ENCODE measurements at places on chromosomes 1 and 21.

- peak; percentile 51 for DNase-seq
Measured at GRCh38 chr1:19647643-19648042, 3.5 kb downstream of the NBL1 start.

DNA sequence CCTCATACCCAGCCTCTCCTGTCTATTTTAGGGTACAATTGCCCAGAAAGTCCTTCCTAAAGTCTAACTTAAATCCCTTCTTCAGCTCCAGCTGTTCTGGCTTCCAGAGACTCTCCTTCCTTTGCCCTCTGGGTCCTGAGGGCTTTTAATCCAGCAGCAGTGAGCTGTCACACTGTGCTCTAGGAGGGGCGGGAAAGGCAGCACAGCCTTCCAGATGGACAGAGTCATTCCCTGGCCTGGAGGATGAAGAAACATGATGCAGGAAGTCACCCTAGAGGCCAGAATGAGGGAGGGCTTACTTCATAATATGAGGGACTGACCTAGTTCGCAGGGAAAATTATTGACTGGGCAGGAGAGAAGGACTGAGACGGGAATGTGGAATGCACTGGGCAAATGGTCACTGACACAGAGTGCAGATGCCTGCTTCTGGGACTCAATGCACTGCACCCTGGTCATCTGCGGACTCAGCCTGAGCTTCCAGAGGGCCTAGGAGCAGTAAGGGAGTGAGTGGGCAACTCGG is 1.3 kb downstream of the SH2D2A start:
- no peak for DNase-seq

DNA sequence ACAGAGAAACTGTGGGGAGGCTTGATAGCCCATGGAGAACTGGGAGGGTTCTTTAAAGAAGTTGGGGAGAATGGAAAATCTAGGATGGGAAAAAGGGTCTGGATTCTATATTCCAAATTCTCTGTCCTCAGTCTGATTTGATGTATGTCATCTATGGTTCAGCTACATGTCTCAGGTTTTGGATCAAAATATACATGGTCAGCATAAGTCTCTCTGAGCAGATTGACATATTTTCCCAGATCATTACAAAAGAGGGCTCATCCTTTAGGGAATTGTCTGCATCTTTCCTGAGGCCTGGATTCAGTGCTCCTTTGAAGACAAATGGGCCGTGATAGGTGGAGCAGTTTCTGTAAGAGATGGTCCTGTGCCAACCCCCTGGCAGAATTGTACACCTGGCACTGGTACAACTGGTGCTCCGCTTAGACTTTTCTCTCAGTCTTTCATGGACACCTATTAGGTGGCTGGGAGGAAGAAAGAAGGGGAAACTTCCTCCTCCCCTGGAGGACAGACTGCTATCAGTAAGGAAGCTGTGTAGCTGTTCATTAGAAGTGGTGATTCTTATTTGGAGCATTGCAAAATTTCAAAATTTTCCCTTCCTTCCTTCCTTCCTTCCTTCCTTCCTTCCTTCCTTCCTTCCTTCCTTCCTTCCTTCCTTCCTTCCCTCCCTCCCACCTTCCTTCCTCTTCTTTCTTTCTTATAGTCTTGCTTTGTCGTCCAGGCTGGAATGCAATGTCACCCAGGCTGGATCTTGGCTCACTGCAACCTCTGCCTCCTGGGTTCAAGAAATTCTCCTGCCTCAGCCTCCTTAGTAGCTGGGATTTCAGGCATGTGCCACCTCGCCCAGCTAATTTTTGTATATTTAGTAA is 26.1 kb upstream of the RGL1 start:
- no peak for DNase-seq

DNA sequence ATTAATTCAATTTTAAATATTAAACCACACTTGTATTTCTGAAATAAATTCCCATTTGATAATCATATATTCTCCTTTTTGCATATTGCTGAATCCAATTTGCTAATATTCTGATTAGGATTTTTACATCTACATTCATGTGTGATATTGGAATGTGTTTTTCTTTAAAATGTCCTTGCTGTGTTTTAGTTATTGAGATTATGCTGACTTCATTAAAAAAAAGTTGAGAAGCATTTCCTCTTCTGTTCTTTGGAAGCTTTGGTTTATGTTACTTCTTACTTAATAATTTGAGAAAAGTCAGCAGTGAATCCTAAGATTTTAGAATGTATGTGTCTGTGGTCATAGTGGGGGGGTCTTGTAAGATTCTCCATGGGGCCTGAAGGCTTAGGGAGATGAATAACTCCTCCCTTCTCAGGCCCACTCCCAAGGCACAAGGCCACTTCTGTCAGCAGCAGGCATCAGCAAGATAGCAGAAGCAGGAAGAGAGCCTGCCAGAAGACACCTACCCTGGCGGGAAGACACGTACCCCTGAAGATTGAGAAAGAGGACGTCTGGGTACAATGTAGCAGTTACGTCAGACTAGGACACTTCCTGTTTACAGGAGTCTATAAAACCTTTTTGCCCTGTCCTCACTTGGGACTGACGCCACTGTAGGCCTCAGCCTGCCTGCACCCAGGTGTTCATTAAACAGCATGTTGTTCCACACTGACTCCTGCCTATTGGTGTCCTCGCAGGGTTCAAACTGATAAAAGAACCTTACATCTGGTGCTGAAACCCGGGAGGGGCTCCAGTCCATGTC is 56.9 kb downstream of the ODF2L start:
- no peak for DNase-seq

DNA sequence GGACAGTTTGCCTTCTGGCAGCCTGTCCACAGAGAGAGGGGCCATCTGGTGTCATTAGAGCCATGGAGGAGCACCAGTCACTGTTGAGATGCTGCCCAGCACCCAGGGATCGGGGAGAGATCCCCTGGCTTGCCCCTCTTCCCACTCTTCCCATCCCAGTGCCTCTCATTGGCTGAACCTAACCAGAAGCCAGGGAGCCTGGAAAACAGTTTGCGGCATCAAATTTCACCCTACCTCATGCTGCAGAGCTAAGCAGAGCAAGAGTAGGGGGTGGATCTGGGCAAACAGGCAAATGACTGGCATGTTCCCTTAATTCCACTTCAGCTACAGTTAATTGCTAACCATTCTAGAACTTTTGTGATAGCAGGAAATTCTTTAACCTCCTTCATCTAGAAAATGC is 19.1 kb downstream of the TRAF5 start:
- DNase-seq, result no peak

- DNase-seq, result no peak
Measured at GRCh38 chr1:210129092-210129491, 103.5 kb upstream of the SERTAD4 start.

DNA sequence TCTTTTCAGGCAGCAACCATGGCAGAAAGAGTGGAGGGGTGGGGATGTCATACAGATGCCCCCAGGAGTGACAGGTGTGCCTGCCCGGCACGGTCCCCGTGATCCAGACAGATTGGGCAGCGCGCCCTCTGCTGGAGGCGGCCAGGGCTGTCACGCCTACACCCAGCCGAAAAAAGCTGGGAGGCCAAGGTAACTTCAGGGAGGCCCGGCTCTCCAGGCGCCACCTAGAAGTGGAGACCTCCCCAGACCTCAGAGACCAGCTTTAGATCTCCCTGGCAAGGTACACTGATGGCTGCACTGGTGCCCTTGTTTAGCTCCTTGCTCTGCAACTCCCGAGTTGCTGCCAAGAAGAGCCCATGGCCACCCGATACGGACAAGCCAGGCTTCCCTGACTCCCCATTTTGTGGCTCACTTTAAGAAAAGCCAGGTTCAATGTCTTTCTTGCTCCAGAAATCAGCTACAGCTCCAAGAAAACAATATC is 6.6 kb downstream of the GOLT1A start:
- peak; percentile 62 for DNase-seq

GRCh38 chr1:96730574-96731298 is 9.2 kb downstream of the PTBP2 start:
- no peak for DNase-seq

DNA sequence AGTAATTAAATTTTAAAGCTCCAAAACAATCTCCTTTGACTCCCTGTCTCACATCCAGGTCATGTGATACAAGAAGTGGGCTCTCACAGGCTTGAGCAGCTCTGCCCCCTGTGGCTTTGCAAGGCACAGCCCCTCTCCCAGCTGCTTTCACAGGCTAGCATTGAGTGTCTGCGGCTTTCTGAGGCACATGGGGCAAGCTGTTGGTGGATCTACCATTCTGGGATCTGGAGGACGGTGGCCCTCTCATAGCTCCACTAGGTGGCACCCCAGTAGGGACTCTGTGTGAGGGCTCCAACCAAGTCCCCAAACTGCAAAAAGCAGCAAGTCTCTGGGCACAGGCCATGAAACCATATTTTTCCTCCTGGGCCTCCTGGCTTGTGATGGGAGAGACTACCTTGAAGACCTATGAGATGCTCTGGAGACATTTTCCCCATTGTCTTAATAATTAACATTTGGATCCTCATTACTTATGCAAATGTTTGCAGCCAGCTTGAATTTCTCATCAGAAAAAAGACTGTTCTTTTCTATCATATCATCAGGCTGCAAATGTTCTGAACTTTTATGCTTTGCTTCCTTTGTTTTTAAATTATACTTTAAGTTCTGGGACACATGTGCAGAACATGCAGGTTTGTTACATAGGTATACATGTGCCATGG is 554.1 kb upstream of the OLFM3 start:
- DNase-seq, result no peak

GRCh38 chr1:6747674-6748073 is 37.6 kb upstream of the CAMTA1 start:
- no peak for DNase-seq

DNA sequence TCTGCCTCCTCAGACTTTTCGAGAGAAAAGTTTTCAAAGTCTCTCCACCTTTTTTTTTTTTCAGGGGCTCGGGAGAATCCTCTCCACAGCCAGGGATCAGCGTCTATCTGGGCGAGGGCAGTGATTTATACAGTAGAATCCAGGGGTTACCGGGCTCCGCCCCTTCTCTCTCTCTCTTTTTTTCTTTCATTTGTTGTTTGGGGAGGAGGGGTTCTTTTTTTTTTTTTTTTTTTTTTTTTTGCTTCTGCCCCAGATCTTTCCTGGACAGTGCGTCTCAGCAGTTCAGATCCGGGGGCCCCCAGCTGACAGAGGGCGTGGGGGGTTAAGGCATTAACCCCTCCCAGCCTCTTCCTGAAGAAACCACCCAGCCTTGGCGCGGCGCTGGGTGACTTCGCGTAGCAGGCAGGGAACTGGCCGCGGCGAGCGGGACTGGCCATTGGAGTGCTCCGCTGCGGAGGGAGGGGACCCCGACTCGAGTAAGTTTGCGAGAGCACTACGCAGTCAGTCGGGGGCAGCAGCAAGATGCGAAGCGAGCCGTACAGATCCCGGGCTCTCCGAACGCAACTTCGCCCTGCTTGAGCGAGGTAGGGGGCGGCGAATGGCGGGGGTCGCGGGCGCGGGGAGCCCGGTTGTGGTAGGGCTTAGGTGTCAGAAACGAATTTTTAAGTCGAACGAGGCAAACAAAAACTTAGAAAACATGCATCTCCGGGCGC is at the start of gene S1PR1:
S1PR1 (plus strand) TSS at position 504 of the 713 bp plus-strand sequence. CDS start 1,966 bp downstream, outside the sequence.
- DNase-seq, result peak; percentile 81

DNA sequence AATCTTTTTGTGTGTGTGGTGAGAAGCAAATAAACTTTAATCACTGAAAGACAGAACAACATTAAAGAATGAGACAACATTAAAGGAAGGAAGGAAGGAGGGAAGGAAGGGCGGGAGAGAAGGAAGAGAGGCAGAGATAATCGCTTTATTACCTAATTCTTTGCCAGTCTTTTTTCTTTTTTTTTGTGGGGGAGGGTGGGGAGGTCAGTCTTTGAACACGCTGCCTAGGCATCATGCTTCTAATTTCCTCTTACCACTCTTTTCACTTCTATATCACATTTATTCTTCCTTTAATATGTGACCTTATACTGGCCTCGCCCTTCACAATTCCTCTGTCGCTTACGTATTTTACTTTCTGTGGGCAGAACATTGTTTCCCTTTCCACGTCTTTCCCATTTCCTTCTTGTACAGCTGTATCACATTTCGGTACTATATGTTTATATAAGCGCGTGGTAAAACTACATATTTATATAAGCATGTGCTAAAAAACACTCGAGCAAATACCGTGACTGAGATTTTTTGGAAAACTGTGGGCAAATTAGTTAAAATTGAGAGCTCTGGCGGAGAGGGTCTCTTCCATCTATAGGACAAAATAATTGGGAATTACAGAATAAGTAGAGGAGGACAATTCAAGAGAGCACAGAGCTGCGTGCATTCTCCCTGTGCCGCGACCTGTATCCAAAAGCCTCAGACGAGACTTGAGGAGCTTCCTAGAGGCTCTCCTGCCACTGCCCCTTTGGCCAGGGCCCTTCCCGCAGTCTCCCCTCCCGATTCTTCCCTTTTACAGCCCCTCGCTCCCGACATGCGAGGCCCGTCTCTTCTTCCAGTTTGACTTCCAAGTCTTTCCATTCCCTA is 823 bp upstream of the PRKAA2 start:
- DNase-seq, result no peak
